Right ventricle myocardium inferior (tissue), 1 donor: ENCODE measurements at places on chromosomes 7 and 10.

DNA sequence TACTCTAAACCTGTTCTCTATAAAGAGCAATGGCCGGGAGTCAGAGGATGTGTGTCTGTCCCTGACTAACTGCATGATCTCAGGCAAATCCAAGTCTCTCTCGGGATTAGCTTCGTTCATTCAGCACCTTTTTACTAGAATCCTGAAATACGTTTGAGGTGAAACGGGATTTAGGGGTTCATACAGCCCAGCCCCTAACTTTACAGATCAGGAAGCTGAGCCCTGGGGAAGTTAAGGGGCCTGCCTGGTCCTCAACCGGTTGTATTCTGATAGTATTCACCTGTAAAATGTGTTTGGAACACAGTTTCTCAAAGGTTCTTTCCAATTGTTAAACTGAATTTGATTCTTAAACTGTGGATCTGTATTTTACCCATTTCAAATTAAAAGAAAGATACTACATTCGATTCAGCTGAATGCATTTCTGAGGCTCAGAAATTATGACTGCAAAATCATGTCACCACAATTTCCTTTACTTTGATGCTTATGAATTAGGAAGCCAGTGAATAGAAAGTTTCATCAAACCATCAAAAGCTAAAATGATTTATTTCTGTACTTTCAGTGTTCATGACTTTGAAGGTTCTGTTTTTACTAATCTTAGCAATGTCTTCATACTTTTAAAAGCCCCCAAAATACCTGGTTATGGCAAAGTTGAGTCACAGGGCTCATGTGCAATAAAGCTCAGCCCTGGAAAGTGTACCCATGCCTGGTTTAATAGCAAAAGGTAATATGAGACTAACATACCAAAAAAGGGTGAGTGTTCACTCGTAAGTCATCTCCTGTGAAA, 28.9 kb upstream of the EZH2 start:
- no peak for DNase-seq

DNA sequence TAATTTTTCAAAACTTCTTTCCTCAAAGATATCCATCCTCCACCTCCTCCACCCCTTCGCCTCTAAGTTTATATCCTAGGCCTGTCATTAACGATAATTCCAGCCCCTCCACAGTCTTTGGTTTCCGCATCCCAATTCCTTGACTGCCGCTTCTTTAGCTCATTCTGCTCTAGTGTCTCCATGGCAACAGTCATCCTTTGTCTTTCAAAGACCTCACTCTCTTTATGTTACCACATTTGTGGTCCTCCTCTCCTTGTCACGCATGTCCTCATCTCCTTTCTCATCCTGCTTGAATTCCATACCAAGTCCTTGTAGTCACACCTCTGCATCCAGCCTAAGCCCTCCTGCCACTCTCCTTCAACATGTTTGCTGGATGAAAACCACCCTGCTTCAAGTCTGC, 511.2 kb upstream of the KLF6 start:
- DNase-seq: no peak

- no peak for DNase-seq
These were observed 21.4 kb downstream of the CCAR1 start for GRCh38 chr10:68742397-68742796.

DNA sequence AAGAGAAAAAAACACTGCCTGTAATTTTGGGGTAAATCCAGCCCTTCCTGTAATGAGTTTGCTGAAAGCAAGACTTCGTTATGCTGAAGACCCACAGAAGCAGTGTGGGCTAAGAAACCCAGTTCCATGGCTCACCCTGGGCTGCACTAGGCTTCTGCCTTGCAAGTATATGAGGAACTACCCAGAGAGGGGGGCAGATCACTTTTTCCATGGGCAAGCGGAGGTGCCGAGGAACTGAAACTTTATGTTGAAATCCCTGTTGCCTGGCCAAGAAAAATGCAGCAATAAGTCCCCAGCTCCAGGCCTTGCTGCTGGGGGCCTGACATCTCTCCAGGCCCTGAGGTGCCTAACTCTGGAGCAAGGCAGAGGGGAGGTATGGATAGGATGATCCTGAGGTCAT, 8.5 kb downstream of the RASSF4 start:
- DNase-seq: peak; percentile 71

DNA sequence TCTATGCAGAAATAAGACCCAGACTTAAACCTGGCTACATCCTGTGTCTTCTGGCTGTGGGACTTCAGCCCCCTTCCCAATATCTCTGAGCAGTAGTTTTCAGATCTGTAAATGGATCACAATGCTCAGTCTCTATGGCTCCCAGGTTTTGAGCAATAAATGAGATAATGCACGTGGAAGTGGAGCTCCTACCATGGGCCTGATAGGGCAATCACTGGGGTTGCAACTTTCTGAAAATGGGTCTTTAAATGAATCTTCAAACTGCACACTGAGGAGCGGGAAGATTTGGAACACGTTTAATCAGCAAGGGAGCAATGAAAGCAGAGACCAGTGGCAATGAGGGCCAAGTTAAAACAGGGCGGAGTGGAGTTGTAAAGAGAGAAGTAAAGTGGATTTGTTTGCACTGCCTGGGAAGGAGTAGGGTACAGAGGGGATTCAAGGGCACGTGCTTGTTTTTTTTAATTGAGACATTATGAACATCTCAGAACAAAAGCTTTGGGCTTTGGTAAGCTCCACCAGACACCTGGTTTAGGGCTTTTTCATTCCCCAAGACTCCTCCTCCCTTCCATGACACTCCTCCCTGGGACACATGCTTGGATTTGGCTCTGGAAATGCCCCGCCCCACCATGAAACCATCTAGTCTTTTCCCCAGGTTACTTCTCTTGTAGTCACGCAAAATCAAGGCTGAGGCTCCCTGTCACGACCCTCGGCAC, 42.7 kb downstream of the PAPSS2 start:
- no peak for DNase-seq

- no peak for DNase-seq
These were observed 6.2 kb downstream of the FOXI2 start for GRCh38 chr10:127743205-127743604.

- peak; percentile 3 for DNase-seq
These were observed 17.5 kb downstream of the NUDT1 start for GRCh38 chr7:2259480-2259879.
